Activated naive CD8-positive, alpha-beta T cell treated with anti-CD3 and anti-CD28 coated beads, Interleukin-2, amount 10 ng/mL, durations not matched to agents 7 days and 5 days (primary cell): ENCODE measurements at places on chromosomes 7 and 10. TPM values are rescaled to one million over a fixed set of nuclear protein-coding genes. Genes with fewer than 3 reads are reported as not detected.

DNA sequence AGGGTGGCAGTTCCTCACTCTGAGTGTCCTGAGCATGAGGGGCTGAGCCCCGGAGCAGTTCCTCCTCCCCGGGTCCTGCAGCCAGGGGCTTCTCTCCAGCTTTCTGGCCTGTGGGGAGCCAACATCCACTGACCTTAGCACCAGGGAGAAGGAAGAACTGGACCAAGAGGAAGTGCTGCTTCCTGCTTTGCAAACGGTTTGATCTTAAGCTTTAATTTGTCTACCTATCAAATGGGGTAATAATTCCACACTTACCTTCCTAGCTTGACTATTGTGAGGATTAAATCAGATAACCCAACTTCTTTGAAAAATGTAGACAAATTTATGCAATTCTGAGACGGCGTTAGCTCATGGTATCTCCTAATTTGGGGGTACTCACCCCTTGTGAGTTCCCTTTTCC is 2.0 kb downstream of the NOBOX start:
- DNase-seq, result no peak

- no peak for DNase-seq
These were observed 39.2 kb upstream of the JCAD start for GRCh38 chr10:30098629-30099028.

DNA sequence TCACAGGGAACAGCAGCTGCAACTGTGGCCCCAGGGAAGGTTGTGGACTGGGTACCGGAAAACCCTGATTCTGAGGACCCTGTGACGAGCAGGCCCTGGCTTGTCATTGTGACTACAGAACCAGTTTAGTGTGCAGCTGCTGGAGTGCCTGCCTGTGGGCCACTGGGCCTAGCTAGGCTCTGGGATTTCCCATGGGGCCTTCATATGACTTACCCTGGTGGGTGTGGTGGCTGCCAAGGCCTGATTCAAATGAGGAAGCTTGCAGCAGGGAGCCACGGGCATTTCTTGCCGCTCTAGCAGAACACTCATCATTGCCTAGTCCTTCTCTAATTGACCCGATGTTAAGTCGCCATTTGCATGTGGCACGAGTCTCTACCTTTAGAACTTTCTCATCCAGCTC is 14.7 kb upstream of the CAMK2G start:
- DNase-seq, result no peak

DNA sequence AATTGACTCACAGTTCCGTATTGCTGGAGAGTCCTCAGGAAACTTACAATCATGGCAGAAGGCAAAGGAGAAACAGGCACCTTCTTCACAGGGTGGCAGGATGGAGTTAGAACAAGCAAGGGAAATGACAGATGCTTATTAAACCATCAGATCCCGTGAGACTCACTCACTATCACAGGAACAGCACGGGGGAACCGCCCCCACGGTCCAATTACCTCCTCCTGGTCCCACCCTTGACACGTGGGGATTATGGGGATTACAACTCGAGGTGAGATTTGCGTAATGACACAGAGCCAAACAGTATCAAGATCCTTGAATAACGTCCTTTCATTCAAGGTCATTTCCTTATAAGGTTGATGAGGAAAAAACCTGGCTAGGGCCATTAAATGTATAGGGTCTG is 176.6 kb downstream of the TPK1 start:
- no peak for DNase-seq

DNA sequence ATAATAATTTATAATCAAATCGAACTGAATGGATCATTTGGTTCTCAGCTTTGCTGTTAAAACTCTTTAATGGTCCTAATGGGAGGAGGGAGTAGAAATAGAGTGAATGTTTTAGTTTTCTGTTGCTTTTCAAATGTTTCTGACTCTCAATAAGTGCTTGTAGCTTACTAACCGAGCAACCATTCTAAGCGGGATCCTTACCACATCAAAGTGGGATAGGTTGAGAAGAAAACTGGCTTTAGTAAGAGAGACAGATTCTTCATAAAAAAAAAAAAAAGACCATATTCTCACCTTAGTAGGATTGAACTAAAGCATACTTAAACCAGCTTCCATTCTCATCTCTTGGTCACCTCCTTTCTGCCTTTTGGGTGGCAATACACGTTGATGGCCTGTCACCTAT is 584.2 kb downstream of the AUTS2 start:
- no peak for DNase-seq

DNA sequence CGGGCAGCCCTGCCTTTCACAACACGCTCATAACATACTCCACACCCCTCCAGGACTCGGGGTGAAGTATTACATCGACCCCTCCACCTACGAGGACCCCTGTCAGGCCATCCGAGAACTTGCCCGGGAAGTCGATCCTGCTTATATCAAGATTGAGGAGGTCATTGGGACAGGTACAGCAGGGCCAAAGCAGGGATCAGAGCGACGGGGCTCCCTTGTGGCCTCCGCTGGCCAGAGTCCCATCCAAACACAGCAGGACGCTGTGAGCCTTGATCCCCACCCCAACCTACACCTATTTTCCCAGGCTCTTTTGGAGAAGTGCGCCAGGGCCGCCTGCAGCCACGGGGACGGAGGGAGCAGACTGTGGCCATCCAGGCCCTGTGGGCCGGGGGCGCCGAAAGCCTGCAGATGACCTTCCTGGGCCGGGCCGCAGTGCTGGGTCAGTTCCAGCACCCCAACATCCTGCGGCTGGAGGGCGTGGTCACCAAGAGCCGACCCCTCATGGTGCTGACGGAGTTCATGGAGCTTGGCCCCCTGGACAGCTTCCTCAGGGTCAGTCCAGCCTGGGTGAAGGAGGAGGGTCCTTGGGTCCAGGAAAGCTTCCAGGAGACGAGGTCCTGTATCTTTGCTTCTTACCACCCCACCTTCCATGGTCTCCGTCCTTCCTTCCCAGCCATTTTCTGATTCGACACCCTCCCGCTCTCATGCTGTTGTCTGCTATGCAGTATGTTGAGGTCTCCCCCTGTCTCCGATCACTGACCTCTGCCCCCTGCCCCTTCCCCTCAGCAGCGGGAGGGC is 13.5 kb downstream of the EPHB6 start:
- DNase-seq, result no peak

GRCh38 chr10:7913126-7913872 is 95.0 kb downstream of the TAF3 start:
- DNase-seq, result no peak

DNA sequence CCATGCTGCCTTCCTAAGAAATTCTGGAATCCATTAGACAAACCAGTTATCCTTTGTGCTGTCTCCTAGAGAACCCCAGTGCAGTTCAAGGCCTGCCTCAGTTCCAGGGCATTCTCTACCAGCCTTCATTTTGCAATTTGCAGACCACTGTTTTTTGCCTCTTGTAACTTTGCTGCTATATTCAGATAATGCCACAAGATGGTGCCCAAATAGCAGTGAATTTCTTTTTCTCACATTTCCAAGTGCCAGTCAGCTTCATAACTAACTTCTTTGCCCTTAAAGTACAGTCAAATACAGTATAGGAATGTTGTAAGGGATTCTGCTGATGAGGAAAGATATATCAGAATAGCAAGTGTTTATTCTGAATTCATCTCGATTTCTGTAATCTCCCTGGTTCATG is 25.2 kb downstream of the LOXL4 start:
- no peak for DNase-seq

- DNase-seq, result no peak
These were observed 1.2 kb downstream of the ADIRF start for GRCh38 chr10:86969421-86970041.

GRCh38 chr7:70406186-70406949 is 725.6 kb upstream of the GALNT17 start:
- no peak for DNase-seq

DNA sequence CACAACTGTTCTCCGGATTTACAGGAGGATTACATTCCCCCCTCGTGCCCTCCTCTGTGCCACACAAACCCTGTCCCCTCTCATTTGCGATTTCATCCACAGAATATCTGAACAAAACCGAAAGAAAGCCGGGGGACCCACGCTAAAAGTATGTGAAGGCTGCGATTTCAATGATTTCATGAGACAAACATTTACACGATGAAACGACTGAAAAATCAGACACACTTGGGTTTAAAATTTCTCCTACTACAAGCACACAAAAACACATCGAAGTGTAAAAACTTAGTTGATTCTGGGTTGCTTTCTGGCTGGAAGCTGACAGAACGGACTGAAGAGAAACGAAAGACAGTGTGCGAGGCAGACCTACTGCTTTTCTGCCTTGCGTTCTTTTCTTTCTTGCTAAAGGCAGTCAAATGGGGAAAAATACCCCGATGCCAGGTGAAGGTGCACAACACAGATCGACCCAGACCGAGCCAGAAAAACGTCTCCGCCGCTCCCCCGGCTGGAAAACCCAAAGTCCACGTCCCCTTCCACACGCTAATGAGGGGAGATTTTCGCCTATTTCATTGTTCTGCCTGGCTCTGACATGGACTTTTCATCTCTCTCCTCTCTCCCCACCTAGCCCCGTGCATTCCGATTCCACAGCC is 1.2 kb downstream of the HIPK2 start:
- peak; percentile 51 for DNase-seq

- DNase-seq, result no peak
These were observed 102.7 kb downstream of the GPR37 start for GRCh38 chr7:124662937-124663336.

GRCh38 chr10:73816917-73817729 is 5.7 kb upstream of the NDST2 start:
- no peak for DNase-seq

DNA sequence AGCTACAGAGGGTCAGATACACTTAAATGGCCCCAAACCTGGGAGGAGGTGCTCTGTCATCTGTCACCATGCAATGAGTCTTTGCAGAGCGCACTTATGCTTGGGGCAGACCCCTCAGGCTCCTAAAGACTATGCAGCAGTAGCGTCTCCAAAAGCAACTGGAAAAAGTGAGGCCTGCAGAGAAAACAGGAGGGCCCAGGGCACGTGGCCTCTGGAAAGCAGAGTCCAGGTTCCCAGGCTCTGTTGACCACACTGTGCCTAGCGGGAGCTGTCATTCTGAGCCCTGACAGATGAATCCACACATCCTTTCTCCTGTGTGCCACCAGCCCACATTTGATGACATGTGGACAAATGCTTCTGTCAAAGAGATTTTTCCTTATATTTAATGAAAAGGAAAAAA is 66.4 kb downstream of the MINDY4 start:
- no peak for DNase-seq

DNA sequence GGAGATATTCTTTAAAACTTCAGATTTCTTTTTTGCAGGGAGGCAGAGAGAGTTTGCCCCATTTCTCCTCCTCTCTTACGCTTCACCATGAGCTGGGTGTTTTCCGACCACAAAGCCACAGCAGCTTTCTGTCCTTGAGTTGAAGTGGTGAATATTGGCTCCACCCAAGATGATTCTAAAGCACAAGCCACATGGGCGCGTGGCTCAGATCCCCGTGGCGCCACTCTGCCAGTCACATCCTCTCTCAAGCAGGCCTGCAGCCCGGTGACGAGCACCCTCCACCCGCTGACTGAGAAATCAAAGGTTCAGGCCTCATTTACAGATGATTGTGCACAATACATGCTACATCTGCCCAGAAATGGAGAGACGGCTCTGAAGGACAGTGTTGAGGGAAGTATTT is 27.6 kb upstream of the RNF32 start:
- DNase-seq, result peak; percentile 76

DNA sequence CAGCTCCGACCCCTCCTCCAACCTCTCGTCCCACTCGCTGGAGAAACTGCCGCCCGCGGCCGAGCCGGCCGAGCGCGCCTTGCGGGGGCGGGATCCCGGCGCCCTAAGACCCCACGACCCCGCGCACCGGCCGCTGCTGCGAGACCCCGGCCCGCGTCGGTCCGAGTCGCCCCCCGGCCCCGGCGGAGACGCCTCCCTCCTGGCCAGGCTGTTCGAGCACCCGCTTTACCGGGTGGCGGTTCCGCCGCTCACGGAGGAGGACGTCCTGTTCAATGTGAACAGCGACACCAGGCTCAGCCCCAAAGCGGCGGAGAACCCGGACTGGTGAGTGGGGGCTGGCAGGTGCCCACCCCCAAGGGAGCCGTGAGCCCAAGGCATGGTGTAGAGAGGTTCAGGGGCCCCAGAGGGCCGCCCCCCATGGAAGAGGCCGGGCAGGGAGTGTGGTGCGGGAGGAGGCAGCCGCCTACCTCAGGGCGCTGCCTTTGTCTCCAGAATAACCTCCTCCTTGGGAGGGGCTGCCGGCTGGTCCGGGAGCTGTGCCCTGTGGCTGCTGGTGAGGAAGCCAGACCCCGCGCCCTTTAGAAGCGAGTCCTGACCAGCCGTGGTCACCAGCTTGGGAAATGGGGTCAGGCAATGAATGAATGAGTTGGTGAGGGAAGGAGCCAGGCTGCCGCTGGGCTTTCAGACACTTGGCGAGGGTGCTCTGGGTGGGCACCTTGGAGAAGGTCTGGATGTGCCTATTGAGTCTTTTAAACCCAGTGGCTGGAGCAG is 1.3 kb downstream of the FAM20C start:
- DNase-seq, result no peak

- no peak for DNase-seq
These were observed 48.6 kb downstream of the PDSS1 start for GRCh38 chr10:26746061-26746460.

GRCh38 chr7:129969881-129970446 is 17.2 kb upstream of the UBE2H start:
- no peak for DNase-seq

GRCh38 chr7:82098414-82098813 is 328.6 kb upstream of the HGF start:
- no peak for DNase-seq

DNA sequence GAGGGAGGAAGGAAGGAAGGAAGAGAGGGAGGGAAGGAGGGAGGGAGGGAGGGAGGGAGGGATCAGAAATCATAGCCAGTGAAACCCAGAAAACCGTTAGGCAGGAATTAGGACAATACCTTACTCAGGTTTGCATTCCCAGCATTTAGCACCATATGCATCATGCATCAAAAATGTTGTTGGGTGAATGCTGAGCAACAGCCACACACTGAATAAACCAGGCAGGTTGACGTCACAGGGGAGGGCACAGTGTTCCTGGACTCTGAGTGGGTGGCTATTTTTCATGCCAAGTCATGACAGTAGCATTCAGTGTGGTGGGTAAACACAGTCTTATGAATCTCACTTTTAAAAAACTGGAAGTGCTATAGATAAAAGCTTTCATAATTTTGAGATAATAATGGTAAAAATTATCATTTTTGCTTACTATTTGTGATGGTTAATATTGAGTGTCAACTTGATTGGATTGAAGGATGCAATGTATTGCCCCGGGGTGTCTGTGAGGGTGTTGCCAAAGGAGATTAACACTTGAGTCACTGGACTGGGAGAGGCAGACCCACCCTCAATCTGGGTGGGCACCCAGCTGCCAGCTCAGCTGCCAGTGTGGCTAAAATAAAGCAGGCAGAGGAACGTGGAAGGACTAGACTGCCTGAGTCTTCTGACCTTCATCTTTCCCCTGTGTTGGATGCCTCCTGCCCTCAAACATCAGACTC is 199.1 kb upstream of the PRKCQ start:
- no peak for DNase-seq

- no peak for DNase-seq
These were observed 20.6 kb upstream of the PIK3CG start for GRCh38 chr7:106844279-106844997.

UTF1 gene
- not detected for total RNA-seq

RNF32 gene
- total RNA-seq, result 0.97 TPM

UNCX gene
- total RNA-seq, result not detected

LRIT1 gene
- total RNA-seq, result not detected

NODAL gene
- total RNA-seq, result not detected

DKK1 gene
- total RNA-seq, result not detected

DNAH11 gene
- 0.25 TPM for total RNA-seq

RNF148 gene
- not detected for total RNA-seq

PPP1R17 gene
- total RNA-seq, result not detected

GPR85 gene
- total RNA-seq, result not detected
